ENCODE measurements at places on chromosomes 4 and X. TPM values are rescaled to one million over a fixed set of nuclear protein-coding genes. Genes with fewer than 3 reads are reported as not detected.
A peak's percentile ranks its signal among the peaks of the same experiment; 100 is the strongest.

DNA sequence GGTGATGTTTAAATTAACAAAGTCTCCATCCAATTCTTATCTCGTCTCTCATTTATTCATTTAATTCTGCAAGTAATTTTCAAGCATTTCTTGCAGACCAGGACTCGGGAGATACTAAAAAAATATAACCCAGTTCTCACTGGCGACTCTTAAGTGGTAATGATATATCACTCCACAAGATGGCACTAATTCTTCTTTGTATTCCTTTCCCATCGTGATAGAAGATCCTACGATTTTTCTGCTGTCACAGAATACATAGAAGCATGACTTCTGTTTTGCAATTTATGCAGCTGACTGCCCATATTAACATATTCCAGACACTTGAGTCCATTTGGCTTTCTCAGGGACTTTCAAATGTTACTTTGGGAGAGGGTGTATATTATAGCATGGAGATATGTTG is 64.0 kb upstream of the FGF13 start:
- DNase-seq: peak; percentile 7

DNA sequence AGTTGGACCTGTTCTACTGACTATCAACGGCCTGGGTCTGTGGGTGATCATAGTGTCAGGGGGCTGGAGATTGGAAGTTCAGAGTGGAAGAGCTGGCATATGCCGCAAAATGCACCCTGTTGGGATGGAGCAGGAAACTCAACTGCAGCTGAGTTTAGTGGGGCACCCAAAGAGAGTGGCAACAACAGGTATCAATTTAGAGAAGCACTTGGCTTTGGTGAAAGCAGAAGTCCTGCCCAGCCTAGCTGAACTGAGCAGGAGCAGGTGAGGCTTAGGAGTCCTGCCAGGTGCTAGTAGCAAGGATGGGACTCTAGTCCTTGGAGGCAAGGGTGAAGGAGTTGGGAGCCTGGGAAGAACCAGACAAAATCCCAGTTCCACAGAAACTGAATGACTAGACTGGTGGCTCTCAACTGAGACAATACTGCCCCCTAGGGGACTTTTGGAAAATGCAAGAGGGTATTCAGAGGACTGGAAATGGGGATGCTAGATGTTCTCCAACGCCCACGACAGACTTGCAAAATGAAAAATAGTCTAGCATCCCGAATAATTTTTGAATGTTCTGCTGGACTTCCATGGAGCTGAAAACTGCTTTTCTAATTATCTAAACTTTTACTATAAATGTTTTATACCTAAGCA is 49.4 kb downstream of the RTL9 start:
- peak; percentile 55 for DNase-seq

DNA sequence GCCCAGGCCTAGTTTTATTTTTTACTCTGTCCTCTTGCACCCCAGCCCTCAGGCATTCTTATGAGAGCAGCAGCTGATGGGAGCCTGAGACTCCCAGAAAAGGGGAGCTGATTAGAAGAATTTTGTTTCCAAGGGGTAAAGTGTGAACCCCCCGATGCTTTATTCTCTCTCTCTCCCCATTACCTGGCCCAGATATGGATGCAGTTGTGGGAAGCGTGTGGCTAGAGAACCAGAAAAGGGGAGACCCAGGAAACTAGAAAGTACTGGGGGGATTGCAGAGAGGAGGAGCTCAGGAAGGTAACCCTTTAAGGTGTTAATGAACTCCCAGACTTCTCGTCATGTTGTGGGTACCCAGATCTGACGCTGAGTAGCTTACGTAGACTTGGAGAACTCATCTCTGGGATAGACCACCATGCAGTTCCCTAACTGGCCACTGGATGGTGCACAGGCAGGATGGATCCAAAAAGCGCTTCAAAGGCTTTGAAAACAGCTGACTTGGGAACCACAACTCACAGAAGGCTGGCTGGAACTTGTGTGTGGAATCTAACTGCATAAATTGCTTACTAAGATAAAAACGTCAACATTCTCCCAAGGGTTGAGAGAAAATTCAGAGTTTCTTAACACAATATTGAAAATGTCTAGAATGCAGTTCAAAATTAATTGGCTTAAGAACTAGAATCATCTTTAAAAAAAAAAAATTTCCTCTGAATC is 64.7 kb downstream of the TBC1D14 start:
- DNase-seq: peak; percentile 80

The TMLHE gene
- 17.2 TPM for total RNA-seq
